EL (cell line): ENCODE measurements at places on chromosomes 1 and 21.
A peak's percentile ranks its signal among the peaks of the same experiment; 100 is the strongest.

DNA sequence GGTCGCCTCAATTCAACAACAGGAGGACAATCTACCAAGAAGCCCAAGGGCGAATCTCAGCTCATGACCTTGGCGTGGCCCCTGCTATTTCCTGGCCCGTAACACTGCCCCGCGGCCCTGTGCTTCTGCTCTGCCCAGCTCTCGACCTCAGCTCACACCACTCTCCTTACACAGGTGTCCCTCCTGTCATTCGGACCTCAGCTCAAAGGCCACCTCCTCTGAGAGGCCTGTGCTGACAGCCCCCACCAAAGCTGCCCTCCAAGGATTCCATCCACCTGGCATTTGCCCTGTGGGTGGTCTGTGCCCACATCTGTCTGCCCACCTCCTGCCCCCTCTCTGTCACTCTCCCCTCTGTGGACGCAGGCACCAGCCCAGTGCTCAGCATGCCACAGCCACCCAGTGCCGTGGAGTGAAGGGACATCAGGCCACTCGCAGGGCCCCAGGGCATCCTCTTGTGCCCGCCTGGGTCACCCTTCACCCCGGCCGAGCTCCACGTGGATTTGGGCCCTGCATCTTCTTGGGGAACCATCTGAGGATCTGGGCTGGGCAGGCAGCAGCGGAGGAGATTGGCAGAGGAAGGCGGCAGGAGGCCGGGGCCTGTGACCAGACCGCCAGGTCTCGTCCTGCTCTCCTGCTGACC is 70.3 kb downstream of the DHRS3 start:
- DNase-seq: no peak

DNA sequence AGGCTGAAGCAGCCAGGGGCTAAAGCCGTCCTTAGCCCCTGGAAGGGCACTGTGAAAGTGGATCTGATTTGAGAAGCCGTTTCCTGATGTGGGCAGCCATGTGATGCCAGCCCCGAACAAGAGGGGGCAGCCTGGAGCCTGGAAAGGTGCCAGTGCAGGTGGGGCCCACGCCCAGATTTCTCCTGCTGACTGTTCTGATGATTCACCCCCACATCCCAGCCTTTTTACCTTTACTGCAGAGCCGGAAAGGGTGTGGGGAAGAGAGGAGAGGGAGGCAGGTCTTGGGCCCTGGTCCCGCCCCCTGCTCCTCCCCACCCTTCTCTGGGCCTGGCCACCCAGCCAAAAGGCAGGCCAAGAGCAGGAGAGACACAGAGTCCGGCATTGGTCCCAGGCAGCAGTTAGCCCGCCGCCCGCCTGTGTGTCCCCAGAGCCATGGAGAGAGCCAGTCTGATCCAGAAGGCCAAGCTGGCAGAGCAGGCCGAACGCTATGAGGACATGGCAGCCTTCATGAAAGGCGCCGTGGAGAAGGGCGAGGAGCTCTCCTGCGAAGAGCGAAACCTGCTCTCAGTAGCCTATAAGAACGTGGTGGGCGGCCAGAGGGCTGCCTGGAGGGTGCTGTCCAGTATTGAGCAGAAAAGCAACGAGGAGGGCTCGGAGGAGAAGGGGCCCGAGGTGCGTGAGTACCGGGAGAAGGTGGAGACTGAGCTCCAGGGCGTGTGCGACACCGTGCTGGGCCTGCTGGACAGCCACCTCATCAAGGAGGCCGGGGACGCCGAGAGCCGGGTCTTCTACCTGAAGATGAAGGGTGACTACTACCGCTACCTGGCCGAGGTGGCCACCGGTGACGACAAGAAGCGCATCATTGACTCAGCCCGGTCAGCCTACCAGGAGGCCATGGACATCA is at the start of gene SFN:
SFN (plus strand) TSS at position 369 of the 904 bp plus-strand sequence; CDS start at position 433, 64 bp downstream.
- DNase-seq: no peak

- DNase-seq: no peak
These were observed 182.0 kb downstream of the CDC42BPA start for GRCh38 chr1:227136210-227136820.

GRCh38 chr1:156033011-156033410 is 12.3 kb upstream of the SSR2 start:
- DNase-seq: no peak

- no peak for DNase-seq
These were observed 33.3 kb upstream of the CFAP298 start for GRCh38 chr21:32645261-32646182.

DNA sequence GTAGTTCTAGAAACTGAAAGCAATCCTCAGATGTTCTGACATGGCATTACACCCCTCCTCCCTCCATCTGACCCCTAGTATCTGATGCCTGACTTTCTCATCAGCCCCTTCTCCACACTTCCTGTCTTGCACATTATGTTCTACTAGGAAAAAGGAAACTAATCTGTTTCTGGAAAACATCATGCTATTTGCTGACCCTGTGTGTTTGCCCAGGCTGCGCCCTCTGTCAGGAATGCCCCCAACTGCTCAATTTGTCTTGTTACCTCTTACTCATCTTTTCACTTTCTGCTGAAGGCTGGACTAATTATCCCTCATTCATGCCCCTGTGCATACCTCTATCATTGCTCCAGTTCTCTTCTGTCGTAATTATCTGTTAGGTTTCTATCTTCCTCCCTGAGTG is 37.5 kb upstream of the DAB1 start:
- no peak for DNase-seq

DNA sequence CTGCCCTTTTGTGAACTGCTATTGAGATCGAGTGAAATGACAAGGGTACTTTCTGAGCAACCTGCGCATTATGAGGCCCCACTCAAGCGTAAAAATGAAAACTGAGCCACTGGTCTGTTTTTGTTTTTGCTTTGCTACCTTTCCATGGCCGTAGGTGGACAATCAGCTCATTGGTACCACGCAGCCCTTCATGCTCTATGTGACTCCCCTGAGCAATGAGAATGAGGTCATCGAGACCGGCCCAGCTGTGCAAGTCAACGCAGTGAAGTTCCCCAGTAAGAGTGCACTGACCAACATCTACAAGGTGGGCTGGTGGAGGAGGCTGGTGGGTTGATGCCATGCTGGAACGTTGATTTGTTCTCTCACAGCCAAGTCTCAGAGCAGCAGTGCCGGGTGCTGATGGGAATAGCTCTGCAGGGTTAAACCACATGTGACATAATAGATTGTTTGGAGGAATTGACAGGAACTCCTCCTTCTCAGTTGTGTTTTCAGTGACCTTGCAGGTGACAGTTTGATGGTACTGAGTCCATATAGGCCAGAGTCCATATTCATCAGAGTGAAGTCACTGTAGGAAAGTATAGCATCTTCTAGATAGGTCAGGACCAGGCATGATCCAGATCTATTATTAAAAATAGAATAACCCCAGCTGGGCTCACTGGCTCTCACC is 170.3 kb downstream of the VPS13D start:
- no peak for DNase-seq

DNA sequence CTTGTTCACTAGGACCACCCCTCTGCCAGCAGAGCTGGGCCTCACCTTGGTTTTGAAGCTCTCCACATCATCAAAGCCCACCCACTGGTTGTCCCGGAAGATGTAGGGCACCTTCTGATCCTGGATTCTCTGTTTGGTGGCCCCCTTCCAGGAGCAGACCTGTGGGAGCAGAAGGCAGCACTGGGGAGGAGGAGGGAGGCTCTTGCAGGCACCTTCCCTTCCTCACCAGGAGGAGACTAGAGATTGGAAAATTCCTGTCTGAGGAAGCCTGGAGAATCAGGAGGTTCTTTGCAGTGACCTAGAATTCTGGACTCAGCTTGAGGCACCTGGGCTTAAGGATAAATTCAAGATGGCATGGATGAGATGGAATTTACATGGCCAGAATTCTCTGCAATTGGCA is 10.3 kb downstream of the CHIT1 start:
- no peak for DNase-seq

DNA sequence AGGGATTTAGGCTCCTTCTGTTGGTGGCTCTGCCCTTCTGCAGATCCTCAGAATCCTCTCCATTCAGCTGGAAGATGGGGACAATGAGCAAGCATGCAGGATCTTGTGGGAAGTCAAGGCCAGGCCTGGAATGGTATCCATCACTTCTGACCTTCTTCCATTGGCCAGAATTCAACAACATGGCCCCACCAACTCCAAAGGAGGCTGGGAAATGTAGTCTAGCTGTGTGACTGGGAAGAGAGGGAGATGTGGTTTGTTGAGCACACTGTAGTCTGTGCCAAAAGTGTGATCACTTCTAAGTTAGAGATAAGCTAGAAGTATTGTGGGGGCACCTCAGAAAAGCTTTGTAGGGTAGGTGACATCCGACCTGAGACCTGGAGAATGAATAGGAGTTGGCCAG is 60.4 kb upstream of the WNT4 start:
- no peak for DNase-seq

DNA sequence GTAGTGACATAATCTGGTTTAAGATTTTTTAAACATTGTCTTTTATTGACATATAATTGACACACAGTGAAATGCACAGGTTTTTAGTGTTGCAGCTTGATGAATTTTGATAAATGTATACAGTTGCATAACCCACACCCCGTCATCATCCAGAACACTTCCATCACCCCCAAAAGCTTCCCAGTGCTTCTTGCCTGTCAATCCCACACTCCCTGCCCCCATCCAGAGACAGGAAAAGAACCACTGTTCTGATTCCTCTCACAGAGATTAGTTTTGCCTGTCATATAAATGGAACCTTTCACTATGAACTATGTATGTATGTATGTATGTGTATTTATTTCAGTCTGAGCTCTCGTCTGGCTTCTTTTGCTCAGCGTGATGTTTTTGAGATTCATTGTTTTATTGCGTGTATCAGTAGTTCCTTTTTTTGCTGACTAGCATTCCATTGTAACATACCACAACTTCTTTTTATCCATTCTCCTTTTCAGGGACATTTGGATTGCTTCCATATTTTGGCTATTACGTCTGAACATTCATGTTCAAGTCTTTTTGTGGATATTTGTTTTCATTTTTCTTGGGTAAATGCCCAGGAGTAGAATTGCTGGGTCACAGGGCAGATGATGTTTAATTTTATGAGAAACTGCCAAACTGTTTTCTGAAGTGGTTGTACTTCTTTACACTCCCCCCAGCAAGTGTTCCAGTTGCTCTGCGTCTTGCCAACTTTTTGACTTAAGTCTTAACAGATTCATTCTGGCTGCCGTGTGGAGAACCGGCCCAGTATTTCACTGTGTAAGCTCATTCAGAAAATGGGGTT is 8.7 kb downstream of the UBIAD1 start:
- peak; percentile 90 for DNase-seq

GRCh38 chr1:235023711-235024439 is 104.8 kb downstream of the TOMM20 start:
- DNase-seq: no peak

- DNase-seq: no peak
These were observed 599.4 kb downstream of the LTN1 start for GRCh38 chr21:28393279-28393678.

- no peak for DNase-seq
These were observed 140.5 kb downstream of the IFI44 start for GRCh38 chr1:78790174-78790573.

DNA sequence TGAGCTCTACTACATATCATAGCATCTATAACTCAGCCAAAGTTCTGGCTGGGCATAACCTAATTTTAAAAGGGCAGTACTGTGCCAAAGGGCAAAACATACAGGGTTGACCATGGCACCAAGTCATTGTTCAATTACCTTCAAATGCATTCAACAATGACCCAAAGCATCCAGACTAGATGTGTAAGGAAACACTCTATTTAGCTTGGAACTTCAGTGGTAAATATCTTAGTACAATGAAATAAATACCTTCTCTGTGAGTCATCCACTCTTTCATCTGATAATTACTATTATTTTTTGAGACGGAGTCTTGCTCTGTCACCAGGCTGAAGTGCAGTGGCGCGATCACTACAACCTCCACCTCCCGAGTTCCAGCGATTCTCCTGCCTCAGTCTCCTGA is 70.0 kb downstream of the NVL start:
- DNase-seq: peak; percentile 28

GRCh38 chr1:243261390-243261789 is 5.5 kb downstream of the SDCCAG8 start:
- no peak for DNase-seq

- peak; percentile 67 for DNase-seq
These were observed 28.1 kb downstream of the PADI4 start for GRCh38 chr1:17335821-17336710.
